Neural progenitor cell (in vitro differentiated cells): ENCODE measurements at places on chromosomes 2 and 18.

DNA sequence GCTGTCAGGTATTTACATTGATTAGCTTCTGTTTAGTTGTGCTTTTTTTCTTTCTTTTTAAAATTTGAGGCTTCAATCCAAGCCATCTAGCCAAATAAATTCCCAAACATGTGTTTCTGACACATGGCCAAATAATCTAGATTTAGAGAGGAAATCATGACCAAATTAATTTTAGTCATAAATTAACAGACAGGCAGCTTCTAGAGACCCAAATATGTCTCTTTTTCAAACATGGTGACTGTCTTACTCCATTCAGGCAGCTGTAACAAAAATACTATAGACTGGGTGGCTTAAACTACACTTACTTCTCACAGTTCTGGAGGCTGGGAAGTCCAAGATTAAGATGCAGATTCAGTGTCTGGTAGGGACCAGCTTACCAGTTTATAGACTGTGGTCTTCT is 23.2 kb upstream of the NAB1 start:
- no peak for DNase-seq

DNA sequence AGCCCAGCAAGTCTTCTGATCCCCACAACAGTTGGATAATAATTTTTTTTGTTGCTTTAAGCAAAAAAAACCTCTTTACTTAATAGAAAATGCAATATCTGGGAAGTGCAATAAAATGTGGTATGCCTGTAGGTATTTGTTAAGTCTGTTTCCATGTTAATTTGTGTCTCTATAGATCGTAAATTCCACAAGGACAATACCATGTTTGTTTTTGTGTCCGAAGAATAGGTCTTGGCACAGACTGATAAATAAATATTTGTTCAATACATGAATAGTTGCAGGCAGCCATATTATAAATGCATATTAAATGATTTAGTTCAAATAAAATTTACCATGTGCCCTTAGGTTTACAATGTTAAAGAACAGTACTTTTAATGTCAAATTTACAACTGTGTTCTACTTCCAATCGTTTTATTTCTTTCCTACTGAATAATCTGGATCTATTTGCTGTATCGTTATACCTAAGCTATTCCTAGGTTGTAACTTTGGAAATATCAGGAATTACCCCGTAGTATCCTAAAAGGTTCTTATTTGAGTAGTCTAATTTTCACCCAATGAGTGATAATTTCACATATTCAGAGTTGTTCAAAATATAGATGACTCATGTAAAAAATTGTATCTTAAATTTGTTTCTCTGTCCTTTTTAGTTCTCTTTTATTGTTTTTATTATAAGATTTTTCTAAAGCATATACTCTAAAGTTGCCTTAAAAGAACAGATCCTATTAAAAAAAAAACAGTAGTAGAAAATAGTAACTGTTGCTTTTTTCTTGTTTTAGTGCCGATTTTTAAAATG is 151.8 kb downstream of the EHBP1 start:
- no peak for DNase-seq

- DNase-seq: no peak
Observed at GRCh38 chr2:57181315-57182038, 865.1 kb upstream of the VRK2 start.

DNA sequence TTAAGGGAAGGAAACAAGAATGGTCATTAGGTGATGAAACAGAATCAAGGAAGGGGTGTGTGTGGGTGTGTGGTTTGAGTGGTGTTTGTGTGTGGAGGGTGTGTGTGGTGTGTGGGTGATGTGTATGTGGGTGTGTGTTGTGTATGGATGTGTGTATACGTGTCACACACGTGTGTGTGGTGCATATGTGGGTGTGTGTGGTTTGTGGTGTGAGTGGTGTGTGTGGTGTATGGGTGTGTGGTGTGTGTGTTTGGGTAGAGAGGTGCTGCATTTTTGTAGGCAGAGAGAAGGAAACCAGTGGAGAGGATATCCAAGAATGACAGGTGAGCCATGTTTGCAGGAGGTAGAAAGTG is 1.1 kb upstream of the CEP192 start:
- DNase-seq: no peak

DNA sequence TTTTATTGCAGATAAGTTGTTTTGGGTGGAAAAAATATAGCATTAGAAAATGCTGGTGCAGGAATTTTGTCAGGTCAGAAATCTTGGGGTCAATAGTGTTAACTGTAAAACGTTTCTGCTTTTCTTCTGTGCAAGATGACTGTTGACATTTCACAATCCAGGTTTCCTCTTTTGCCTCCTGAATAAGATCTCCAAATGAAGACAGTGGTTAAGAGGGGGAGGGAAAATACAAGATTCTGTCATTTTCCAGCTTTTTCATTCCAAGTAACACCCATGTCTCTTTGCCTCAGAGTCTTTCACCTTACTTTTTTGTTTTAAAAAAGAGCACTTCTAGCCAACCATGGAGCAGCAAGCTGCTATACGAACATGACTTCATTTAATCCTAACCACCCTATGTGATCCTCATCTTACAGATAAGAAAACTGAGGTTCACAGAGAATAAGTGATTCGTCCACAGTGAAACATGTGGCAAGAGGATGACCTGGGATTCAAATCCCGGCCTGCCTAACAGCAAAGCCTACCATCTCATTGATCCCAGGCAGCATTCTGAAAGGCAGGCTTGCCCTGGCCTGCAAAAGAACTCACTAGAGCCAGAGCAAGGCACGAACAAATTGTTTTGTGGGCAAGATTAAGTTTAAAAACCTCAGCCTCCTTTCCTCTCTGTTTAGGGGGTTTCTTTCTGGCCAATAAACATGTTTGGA is 3.0 kb downstream of the PLEK start:
- DNase-seq: no peak

DNA sequence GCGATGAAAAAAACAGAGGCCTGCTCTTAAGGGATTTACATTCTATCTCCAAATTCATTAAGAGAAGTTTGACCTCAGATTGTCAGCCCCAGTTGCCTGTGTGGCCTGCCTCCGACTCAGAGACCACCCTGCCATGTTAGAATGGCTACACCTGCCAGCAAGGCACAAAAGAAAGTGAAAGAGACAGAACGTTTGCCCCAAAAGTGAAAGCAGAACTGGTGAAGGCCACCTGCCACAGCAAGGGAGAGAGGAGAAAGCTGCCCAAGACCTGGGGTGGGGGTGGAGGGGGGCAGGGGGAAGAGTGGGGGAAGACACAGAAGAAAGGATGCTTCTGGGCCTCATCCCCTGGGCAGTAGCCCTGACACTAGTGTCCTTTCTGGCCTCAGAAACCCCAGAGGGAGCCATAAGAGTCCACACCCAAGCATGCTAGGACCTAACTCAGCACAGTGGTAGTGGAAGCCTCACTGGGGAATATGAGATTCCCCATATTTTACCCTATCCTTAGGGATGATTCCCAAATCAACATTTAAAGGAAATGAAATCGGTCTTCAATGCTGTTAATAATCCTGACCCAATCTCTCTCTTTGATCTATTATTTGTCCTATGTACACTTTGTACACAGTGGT is 389.7 kb downstream of the TXNL1 start:
- DNase-seq: no peak

GRCh38 chr2:37589298-37589697 is 82.1 kb downstream of the CDC42EP3 start:
- DNase-seq: no peak

GRCh38 chr2:80568011-80568410 is 263.5 kb upstream of the LRRTM1 start:
- DNase-seq: no peak

- DNase-seq: peak; percentile 43
Observed at GRCh38 chr2:177753682-177754491, 318.7 kb downstream of the PDE11A start.

GRCh38 chr2:241939541-241939940 is 70.0 kb downstream of the RTP5 start:
- DNase-seq: no peak

GRCh38 chr2:10366601-10367270 is 64.0 kb downstream of the HPCAL1 start:
- no peak for DNase-seq

- DNase-seq: no peak
Observed at GRCh38 chr18:52764316-52764715, 424.3 kb downstream of the DCC start.

GRCh38 chr2:130911996-130912395 is 75.3 kb downstream of the ARHGEF4 start:
- DNase-seq: no peak

GRCh38 chr18:75810961-75811551 is 383.6 kb upstream of the SMIM21 start:
- DNase-seq: no peak

DNA sequence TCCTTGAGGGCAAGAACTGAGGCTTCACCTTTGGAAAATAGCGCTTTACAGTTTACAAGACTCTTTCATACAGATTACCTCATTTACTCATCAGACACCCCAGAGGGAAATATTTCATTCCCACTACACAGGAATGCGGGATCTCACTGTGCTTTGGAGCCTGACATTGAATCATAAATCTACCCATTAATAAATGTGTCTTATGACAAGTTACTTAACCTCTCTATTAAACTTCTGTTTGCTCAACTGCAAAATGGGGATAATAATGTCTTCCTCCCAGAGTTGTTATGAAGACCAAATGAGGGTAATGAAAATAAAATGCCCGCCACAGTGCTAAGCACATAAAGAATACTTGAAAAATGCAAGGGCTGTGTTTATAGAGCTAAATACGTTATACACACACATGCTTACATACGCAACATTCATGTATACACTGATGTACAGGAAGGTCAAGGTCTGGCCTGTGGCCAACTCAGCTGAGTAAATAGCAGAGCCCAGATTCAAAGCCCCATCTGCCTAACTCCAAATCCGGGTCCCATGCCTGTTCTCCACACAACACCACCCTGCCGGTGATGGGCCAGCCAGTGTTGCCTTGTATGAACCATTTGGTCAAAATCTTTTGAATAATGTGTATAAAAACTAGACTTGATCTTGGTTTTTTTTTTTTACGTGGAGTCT is 77.8 kb upstream of the STPG4 start:
- DNase-seq: no peak

- no peak for DNase-seq
Observed at GRCh38 chr18:2654928-2655177, 673 bp upstream of the SMCHD1 start.

DNA sequence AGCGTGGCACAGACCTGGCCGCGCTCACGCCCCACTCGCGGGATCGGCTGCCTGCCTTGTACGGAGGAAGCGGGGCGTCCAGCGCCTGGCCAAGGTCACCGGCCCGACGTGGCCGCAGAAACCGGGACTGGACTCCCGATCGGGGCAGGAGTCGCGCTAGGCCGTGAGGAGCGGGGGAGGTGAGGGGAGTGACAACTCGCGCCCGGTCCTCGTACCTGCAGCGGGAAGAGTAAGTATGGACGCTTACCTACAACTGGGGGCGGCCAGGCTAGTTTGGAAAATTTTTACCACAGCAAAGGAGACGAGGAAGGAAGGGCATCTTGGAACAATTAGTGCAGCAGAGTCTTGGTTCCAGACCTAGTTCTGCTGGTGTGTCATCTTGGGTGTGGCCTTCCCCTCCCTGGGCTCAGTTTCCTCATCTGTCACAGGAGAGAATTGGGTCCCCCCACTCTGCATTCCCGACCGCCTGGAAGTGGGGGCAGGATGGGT is 693 bp downstream of the UBE2F start:
- peak; percentile 45 for DNase-seq

DNA sequence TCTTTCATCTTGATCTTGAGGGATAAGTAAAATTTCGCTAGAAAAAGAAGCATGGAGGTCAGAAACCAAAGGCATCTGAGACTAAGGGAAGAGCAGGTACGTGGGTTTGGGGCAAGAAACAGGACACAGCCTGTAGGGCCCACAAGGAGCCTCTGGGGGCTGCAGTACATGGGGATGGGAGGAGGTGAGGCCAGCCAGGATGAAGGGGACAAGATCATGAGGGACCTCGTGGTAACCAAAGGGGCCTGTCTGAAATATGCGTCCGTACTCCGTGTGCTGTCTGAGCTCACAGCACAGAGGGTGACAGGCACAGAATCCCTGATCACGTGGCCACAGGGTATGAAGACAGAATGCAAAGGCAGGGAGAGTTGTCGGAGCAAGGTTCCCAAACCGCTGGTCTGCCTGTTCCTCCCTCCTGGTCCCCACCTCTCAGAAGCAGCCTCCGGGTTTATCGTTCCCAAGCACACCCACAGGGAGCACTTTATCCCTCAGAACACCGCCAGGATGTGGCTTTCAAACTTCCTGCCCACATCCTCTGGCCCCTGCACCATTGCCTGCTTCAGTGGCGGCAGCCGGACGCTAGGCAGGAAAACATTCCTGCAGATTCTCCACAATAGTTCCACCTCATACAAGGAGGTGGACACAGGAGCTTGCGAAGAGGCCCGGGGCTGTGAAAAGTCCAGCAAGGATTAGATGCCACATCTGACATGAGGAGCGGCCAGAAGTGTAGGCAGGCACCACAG is 12.0 kb downstream of the TMEM163 start:
- no peak for DNase-seq

GRCh38 chr18:4581966-4582365 is 126.9 kb upstream of the DLGAP1 start:
- peak; percentile 50 for DNase-seq

- DNase-seq: no peak
Observed at GRCh38 chr2:74890711-74891110, 56.8 kb downstream of the HK2 start.

DNA sequence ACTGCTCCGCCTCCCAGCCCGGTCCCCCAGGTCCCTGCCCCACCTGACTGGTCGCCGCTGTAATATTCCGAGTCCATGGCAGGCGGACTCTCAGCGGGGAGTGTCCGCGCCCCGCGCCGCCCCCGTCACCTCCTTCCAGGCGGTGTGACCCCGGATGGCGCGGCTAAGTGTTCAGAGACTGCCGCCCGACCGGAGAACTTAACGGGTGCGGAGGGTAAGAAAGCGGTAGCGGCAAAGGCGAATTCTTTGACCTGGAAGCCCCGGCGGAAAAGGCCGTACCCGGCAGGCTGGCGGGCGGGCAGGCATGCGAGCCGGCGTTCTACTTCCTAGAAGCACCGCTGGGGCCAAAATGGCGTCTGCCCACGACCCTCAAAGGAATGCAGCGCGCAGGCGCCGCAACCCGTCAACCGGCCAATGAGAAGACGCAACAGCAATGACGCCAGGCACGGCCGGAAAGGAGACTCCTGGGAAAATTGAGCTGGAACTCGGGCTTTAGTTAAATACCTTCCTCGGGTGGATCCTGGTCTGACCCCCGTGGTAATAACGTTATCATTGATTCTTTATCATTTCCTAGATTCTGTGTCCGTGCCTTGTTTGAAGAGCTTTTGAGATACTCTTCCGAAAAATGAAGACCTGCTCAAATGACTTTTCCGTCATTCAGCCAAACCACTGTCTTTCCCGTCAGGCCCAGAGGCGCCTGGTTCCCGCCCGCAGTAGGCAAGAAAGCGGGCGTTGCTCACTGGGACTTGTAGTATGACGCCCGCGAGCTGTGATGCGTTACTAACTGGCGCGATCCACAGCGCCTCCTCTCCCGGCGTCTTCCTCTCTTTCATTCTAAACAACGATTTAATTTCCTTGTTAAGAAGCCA is at the start of gene IWS1:
Gene IWS1, minus strand, starts transcription at position 358 of the 869 bp plus-strand sequence. Its CDS starts 281 bp downstream, at position 77.
- peak; percentile 99 for DNase-seq

DNA sequence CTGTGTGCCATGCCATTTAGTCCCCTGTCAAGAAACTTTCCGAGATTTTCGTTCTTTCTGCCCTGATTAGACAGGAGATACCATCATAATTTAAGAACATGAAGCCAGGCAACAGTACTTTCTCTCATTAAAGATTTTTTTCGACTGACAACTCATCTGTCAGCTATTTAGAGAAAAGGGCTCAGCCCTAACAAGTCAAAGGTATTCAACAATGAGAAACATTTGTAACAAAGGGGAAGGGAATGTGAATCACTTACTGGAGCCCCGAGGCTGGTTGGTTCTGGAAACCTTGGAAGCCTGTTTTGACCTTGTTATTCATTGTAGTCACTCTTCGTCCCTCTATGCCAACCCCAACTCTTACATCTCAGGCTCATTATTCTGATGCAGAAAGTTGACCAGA is 199.4 kb downstream of the SPP2 start:
- DNase-seq: peak; percentile 11

GRCh38 chr2:117814417-117815264 is at the start of gene DDX18:
Gene DDX18 (plus strand): TSS chr2:117814691. CDS start chr2:117814778, 87 bp downstream.
- peak; percentile 98 for DNase-seq
